RCC 7860 (cell line): ENCODE measurements at places on chromosomes 6 and 20.
A peak's percentile ranks its signal among the peaks of the same experiment; 100 is the strongest.

DNA sequence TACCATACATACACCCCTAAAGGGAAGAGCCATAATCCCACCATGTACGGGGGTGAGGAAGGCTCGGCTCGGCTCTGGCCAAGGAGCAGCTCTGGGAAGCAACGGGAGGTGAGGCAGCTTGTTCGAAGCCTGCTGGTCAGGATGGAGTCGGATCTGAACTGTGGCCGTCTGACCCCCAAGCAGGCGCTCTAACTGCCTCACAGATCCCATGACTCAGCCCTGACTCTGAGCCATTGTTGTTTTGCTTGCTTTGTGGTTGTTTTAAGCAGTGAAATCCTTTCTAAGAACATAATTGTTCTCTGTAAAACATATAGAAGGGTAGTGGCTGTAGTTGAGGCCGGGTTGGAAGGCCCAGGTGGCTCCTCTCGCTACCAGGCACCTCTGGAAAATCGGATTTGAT, 10.9 kb downstream of the C6orf132 start:
- peak; percentile 53 for DNase-seq

GRCh38 chr6:91299544-91300491, 712.9 kb upstream of the MAP3K7 start:
- DNase-seq = no peak

DNA sequence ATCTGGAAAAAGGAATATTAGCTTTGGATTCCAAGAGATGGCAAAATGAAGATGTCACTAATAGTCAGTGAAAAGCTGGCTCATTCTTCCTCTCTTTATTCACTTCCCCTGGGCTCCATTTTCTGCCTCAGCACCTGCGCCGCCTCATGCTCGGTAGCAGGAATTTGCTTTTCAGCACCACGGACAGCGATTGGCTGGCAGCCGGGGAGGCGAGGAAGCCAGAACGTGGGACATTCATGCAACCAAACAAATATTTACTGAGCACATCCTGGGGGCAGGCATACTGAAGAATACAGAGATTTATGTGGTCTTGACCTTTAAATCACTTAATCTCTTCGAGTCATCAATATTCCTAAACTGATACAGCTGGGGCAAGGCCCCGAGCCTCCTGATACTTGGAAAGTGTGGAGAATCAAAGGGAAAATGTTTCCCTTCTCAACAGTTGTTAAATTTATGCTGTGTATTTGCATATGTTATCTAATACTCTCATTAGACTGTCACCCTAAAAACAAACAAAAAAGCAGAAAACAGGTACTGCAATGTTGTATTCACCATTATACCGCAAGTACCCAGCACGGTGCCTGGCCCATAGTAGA, 12.1 kb upstream of the PDYN start:
- DNase-seq = peak; percentile 8

GRCh38 chr6:161437851-161438250, 164.0 kb upstream of the AGPAT4 start:
- peak; percentile 24 for DNase-seq

GRCh38 chr6:146028252-146028795, 538 bp upstream of the GRM1 start:
- no peak for DNase-seq

DNA sequence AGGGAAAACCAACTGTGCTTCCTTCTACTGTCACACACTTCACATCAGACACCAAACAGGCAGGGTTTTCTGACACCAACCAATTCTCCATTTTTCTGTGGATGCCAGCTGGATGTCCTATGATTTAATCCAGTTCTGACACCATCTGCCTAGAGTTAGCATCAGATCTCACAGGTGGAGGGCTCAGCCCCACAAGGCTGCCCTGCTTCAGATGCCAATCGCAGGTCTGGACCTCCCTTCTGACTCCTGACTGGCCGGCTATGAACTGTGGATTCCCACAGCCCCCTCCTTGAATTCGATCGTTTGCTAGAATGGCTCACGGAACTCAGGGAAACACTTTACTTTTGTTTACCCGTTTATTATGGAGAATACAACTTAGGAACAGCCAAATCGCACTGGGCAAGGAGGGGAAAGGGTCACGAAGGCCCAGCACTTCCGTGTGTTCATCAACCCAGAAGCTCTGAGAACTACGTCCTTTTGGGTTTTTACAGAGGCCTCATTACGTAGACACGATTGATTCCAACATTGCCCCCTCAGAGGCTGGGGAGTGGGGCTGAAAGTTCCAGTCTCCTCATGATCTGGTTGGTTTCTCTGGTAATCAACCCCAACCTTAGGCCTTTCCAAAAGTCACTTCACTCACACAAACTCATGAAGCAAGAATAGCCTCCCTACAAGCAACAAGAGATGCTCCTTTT, 25.4 kb upstream of the MAS1 start:
- DNase-seq = no peak

DNA sequence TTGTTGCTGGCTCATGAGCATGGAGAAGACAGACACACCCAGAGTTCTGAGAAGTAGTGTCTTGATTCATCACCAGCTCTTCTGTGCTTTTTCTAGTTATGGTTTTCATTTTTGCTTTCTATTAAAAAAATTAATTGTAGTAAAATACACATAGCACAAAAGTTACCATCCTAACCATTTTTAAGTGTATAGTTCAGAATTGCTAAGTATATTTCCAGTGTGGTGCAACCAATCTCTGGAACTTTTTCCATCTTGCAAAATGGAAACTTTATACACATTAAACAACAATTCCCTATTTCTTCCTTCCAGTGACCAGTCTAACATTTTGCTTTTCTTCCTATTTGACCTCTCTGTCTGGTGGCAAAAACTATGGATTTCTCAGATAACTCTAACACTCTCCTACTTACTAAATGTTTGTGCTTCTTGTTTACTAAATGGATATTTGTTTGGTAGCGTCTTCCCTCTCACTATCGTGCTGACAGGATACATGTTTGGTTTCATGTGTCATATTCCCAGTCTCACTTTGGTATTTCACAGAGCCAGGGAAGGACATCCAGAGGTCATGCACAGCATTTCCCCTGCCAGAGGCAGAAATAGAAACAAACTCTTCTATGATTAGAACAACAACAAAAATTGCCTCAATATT, 40.6 kb downstream of the TXLNB start:
- no peak for DNase-seq

DNA sequence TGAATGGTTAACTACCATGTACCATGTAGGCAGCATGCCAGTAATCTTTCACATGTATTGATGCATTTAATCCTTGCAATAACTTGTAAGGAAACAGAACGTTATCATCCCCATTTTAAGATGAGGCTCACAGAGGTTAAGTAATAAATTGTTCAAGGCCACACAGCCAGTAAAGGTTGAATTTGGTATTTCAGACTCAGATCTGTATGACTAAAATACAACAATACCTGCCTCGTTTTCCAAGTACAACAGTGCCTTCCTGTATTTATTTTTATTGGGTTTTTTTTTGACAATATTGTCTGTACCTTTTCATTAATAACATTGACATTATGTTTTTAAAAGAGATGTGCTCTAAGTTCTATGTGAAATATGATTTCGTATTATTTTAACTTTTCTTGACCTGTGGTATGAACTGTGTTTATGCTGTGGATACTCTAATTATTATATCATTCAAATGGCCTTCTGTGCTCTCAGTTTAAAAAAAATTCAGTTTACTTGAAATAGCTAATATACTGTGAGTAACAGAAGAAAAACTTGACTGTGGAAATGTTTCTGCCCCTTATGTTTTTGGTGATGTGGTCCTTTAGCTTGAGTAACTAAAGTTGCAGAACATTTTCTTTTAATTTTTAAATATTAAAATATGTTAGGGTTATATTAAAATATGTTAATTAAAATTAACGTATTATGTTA, 39.7 kb downstream of the XRN2 start:
- DNase-seq = no peak

GRCh38 chr20:44224637-44225036, 14.1 kb upstream of the OSER1 start:
- DNase-seq = no peak

DNA sequence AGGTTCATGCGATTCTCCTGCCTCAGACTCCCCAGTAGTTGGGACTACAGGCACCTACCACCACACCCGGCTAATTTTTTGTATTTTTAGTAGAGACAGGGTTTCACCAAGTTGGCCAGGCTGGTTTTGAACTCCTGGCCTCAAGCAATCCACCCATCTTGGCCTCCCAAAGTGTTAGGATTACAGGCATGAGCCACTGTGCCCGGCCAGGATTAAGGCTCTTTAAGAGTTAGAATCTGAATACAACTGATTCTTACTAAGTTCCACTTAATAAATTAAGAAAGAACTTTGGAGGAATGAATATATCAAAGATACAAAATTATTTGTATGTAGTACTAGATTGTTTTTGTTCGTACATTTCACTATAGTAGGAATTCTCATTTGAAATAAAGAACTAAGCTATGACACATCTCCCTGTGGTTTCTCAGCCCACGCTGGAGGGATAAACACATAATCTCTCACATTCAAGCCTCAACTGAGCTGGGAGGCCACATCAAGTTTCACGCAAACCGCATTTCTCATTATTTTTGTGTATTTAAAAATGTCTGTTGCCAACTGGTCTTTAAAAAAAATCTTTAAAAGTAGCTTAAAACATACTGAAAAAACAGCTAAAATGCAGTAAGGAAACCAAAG, 34.2 kb downstream of the DTNBP1 start:
- peak; percentile 35 for DNase-seq

- no peak for DNase-seq
Observed at GRCh38 chr6:16238057-16238962, at the start of gene GMPR. GMPR (plus strand) TSS chr6:16238587; CDS start chr6:16238694, 107 bp downstream.

DNA sequence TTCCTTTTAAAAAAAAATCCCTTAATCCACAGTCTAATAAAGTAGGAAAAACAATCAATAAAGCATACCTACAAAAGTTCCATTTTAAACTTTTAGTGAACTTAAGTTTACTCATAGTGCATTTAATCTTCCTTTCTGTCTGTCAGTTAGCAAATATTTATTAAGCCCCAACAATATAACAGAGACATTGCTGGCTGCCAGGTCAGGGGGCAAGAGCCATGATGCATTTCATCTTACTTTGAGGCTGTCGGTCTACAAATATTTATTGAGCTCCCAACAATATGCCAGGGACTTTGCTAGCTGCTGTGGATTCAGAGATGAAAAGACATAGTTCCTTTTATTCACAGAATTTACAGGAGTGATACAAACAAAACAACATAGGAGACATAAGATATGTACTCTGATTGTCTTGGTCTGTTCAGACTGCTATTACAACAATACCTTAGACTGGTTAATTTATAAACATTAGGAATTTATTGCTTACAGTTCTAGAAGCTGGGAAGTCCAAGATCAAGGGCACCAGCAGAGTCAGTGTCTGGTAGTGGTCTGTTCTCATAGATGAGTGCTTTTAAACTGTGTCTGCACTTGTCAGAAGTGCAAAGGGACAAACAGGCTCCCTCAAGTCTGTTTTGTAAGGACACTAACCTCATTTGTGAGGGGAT, 118.6 kb downstream of the PLCB1 start:
- no peak for DNase-seq

GRCh38 chr6:46605091-46605797, 47.4 kb downstream of the CYP39A1 start:
- no peak for DNase-seq
